ENCODE measurements at places on chromosomes 4 and X.

DNA sequence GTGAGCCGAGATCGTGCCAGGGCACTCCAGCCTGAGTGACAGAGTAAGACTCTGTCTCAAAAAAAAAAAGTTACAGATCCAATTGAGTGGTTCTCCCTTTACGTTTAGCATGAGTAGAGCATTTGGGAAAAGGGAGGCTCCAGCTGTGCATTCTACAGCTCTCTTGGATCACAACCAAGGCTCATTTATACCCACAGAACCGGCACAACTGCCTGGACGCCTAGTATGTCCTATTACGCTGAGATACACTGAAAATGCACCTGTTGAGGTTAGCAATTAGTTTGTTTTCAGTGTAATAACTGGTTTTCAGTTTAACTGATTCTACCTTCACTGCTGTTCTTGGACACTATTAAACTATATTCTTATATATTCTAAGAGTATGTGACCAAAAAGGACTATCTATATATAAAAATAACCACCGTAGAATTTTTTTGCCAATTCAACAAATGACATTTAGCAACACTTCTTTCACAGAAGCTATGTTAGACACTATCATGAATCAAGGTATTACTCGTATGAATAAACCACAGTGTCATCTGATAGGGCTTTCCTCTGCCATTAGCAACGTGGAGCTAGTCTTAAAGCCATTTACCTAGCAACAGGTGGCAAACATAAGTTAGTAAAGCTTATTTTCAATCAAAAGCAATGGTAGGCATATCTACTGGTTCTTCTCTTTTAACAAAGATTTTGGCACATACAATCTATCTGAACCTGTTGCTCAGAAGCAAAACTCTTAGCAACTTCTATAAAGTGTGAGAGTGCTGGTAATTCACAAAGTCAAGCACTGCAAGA, 3.6 kb downstream of the OTUD4 start:
- DNase-seq = no peak

- DNase-seq = no peak
These were observed 140.9 kb upstream of the HPGD start for GRCh38 chr4:174663216-174663615.

- no peak for DNase-seq
These were observed 35.3 kb upstream of the GPR78 start for GRCh38 chr4:8544741-8545438.

GRCh38 chrX:22788221-22788620, 211.5 kb upstream of the DDX53 start:
- no peak for DNase-seq

DNA sequence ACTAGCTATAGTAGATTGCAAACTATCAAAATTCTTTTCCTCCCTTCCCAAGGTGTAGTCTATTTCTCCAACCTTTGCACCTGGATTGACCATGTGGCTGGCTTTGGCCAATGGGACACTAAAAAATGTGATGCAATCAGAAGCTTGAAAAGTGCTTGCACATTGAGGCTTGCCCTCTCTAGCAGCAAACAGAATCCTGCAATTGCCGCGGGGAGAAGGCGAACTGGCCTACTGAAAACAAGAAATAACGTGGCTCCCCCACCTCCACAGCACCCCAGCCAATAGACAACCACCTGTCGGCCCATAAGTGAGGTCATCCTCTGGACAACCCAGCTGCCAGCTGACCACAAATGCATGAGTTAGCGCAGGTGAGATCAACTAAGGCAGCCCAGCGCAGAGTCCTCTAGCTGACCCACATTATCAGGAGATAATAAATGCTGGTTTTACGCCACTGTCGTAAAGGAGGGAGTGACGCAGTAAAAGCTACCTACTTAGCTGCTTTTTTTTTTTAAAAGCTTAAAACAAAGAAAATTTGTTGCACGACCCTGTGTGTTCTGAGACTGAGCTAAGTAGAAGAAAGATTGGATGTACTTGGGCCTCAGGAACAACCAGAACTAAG, 95.2 kb downstream of the GK start:
- DNase-seq = no peak

- DNase-seq = no peak
These were observed 136.2 kb downstream of the CDS1 start for GRCh38 chr4:84719115-84719514.

DNA sequence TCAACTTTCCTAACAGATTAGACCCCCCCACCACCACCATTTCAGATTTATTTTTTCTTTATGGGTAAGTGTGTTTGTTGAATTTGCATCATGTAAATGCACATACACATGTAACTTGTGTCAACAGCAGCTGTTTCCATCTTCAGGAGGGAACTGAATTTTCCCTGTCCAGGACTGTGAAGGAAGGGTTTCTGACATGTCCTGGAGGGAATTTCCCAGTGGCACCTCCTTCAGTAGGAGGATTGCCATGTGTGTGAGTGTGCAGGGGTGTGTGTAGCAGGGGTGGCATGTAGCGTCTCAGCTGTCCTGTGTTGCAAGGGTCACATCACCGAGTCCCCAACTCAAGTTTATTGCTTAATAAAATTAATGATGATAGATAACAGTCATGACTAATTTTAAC, 19.7 kb downstream of the HERC6 start:
- no peak for DNase-seq

- DNase-seq = peak; percentile 30
These were observed 26.0 kb downstream of the CAPN6 start for GRCh38 chrX:111244235-111244750.

DNA sequence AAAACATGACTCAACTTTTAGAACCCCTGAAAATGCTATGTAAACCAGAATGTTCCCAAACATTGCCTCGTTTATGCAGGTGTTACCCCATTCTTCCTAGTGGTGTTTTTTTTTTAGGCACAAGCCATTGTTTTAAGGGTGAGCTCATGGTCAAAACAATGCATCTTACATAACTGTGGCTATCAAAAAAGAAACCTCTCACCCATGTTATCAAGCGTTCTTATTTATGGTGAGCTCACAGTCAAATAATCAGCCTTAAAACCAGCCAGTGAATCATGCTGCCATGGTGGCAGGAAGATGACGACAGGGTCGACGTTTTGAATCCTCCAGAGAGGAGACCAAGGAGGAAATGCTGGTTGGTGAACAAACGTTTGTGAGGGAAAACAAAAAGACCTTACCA, 195.2 kb downstream of the KDR start:
- peak; percentile 91 for DNase-seq

GRCh38 chr4:54237770-54238169, 8.7 kb downstream of the PDGFRA start:
- no peak for DNase-seq

DNA sequence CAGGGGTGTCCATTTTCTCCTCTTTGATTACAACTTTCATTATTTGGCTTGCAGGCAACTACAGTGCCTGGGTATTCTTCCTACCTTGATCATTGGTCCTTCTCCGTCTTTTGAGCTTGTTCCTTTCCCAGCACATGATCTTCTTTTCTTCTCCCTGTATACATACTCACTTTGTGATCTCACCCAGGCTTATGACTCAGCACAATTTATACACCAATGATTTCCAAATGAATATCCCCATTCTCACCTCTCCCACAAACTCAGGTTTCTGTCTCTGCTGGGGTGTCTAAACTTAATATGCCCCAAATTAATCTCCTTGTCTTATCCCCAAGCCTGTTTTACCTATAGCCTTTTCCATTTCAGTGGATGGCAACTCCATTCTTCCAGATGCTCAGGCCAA, 19.5 kb upstream of the C4orf54 start:
- no peak for DNase-seq
